ENCODE measurements at places on chromosomes 12 and 14. TPM values are rescaled to one million over a fixed set of nuclear protein-coding genes. Genes with fewer than 3 reads are reported as not detected.

- H3K4me1 ChIP-seq = peaks cover 8% of the 10 kb centered on the region
- no peaks in the 10 kb centered on the region for H3K27me3 ChIP-seq
- peak; percentile 89 for DNase-seq
- H3K4me3 ChIP-seq = peak overlapping the region; percentile 33
These were observed 5.1 kb upstream of the ZNF839 start for GRCh38 chr14:102314242-102315011.

GRCh38 chr14:35353409-35354172 lies 51.0 kb downstream of the NFKBIA start:
- peaks cover 23% of the 10 kb centered on the region for H3K4me1 ChIP-seq
- H3K4me3 ChIP-seq = no peak overlapping the region
- no peaks in the 10 kb centered on the region for H3K27me3 ChIP-seq
- no peaks in the 10 kb centered on the region for H3K36me3 ChIP-seq

DNA sequence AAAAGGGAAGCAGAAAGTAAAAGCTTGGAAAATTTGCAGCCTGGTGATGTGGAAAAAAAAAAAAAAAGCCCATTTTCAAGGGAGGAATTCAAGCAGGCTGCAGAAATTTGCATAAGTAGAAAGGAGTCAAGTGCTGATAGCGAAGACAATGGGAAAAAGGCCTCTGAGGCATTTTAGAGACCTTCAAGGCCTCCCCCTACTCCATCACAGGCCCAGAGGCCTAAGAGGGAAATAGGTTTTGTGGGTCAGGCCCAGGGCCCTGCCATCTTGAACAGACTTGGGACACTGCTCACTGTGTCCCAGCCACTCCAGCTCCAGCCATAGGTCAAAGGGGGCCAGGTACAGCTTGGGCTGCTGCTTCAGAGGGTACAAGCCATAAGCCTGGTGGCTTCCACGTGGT lies 13.8 kb upstream of the PRKD1 start:
- no peak overlapping the region for H3K27ac ChIP-seq
- no peak for DNase-seq
- H3K27me3 ChIP-seq = no peaks in the 10 kb centered on the region
- H3K4me3 ChIP-seq = no peak overlapping the region
- H3K4me1 ChIP-seq = no peaks in the 10 kb centered on the region

DNA sequence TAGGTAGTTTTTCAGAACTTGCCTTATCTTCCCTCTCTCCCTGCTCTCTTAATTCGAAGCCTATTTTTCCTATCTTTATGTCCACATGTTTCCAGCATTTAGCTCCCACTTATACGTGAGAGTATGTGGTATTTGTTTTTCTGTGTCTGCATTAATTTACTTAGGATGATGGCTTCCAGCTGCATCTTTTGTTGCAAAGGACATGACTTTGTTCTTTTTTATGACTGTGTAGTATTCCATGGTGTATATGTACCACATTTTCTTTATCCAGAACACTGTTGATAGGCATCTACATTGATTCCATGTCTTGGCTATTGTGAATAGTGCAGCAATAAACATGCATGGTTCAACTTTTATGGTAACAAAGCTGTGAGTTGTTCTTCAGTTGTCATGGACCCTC lies 7.8 kb upstream of the CLEC2D start:
- no peak overlapping the region for H3K4me3 ChIP-seq
- H3K4me1 ChIP-seq = no peaks in the 10 kb centered on the region
- no peaks in the 10 kb centered on the region for H3K27me3 ChIP-seq
- no peak for DNase-seq
- H3K36me3 ChIP-seq = peaks cover 23% of the 10 kb centered on the region

GRCh38 chr12:125406131-125406530 lies 340.9 kb downstream of the AACS start:
- no peak overlapping the region for H3K4me3 ChIP-seq
- H3K27me3 ChIP-seq = no peaks in the 10 kb centered on the region
- H3K4me1 ChIP-seq = no peaks in the 10 kb centered on the region

DNA sequence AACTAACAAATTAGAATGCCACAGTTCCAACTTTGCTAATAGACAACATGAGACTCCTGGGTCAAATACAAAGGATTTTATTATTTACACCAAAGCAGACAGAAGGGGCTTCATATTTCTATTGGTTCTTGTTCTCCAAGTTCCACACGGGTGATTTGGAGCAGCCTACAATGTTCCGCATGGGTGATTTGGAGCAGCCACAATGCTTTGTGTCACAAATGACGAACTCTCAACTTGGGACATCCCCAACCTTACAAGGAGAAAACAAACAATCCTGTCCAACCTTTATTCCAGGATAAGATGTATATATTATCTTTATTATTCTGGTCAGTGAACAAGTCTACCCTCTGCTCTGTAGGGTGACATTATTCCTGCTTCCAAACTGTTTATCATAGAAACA lies 694.3 kb upstream of the MGAT4C start:
- no peaks in the 10 kb centered on the region for H3K36me3 ChIP-seq
- H3K27ac ChIP-seq = no peak overlapping the region
- H3K4me3 ChIP-seq = no peak overlapping the region
- no peak for DNase-seq
- no peaks in the 10 kb centered on the region for H3K27me3 ChIP-seq

DNA sequence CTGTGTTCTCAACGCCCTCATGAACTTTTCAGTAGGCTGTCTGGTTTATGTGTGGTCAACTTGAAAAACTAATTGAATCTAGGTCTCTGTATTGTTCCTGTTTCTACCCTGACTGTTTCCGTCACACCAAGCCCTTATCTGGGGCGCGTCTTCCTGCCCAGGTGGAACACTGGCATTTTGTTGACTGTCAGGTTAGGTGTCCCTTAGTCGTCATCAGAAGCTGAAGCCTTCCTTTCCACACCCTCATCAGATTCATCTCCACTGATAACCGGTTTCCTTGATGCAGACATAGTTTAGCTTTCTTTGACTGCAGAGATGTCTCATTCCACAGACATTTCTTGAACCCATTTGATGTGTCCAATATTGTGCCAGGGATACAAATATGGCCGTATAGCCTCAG lies 96.5 kb downstream of the DUSP16 start:
- no peak overlapping the region for H3K4me3 ChIP-seq
- H3K27me3 ChIP-seq = no peaks in the 10 kb centered on the region
- no peak for DNase-seq
- no peaks in the 10 kb centered on the region for H3K4me1 ChIP-seq

- peak overlapping the region; percentile 49 for H3K27ac ChIP-seq
- H3K27me3 ChIP-seq = no peaks in the 10 kb centered on the region
- DNase-seq = peak; percentile 63
- H3K36me3 ChIP-seq = no peaks in the 10 kb centered on the region
- H3K4me1 ChIP-seq = peaks cover 9% of the 10 kb centered on the region
- H3K4me3 ChIP-seq = peak overlapping the region; percentile 52
These were observed 914 bp upstream of the PACS2 start for GRCh38 chr14:105313381-105314286.

GRCh38 chr14:77086017-77086727 lies 11.9 kb upstream of the CIPC start:
- no peak overlapping the region for H3K27ac ChIP-seq
- no peak overlapping the region for H3K4me3 ChIP-seq
- H3K36me3 ChIP-seq = no peaks in the 10 kb centered on the region
- DNase-seq = peak; percentile 46
- H3K4me1 ChIP-seq = peaks cover 20% of the 10 kb centered on the region

- H3K4me3 ChIP-seq = peak overlapping the region; percentile 56
- H3K27ac ChIP-seq = peak overlapping the region; percentile 82
- DNase-seq = peak; percentile 93
These were observed 15.9 kb downstream of the RNASE2 start for GRCh38 chr14:20970983-20971704.

- no peaks in the 10 kb centered on the region for H3K36me3 ChIP-seq
- H3K4me3 ChIP-seq = no peak overlapping the region
- H3K4me1 ChIP-seq = no peaks in the 10 kb centered on the region
- no peaks in the 10 kb centered on the region for H3K27me3 ChIP-seq
- DNase-seq = no peak
- H3K27ac ChIP-seq = no peak overlapping the region
These were observed 513.0 kb downstream of the NRXN3 start for GRCh38 chr14:78683206-78683605.

DNA sequence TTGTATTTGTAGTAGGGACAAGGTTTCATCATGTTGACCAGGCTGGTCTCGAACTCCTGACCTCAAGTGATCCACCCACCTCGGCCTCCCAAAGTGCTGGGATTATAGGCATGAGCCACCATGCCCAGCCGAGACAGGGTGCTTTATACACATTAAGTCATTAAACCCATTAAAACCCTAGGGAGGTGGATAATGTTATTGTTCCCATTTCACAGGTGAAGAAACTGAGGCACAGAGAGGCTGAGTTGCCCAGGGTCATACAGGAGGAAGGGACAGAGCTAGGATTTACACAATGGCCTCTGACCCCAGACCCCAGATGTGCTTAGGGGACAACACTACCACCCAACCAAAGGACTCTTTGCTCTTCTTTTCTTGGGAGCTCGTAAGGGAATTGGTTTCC lies 51.0 kb upstream of the RIN3 start:
- no peak overlapping the region for H3K4me3 ChIP-seq
- no peak overlapping the region for H3K27ac ChIP-seq
- DNase-seq = no peak

DNA sequence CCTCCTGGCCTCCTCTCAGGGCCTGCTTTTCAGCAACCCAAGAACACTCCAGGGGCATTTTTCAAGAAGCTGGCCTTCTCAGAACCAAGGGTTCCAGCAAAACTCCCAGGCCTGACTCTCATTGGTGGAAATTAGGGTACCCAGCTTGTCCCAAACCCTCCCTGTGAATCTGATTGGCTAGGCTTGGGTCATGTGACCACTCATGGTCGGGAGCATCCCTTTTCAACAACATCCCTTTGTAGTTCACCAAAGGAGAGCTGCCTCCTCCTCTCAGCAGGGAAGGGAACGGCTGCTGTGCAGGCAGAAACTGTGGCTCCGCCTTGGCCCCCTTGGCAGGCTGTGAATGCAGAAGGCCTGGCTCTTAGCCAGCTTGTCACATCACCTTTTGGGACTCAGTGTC lies 94.5 kb downstream of the AACS start:
- no peaks in the 10 kb centered on the region for H3K36me3 ChIP-seq
- H3K27me3 ChIP-seq = no peaks in the 10 kb centered on the region
- DNase-seq = no peak
- no peaks in the 10 kb centered on the region for H3K4me1 ChIP-seq
- H3K4me3 ChIP-seq = no peak overlapping the region
- no peak overlapping the region for H3K27ac ChIP-seq

DNA sequence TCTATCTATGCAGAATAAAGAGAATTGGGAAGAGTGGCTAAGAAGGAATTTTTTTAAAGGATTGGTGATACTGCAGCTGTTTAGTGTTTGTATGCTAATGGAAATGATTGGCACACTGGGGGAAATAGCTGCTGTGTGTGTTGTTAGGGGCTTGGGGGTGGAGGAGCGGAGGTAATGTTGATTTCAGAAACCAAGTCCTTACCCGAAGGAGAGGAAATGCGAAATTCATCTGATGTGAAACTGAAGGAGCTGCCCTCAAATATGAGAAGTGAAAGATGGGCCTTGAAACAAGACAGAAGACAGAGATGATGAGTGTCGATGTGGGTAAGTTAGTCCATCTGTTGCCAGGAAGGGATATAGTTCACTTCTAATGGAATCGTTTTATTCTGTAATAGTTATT lies 21.2 kb upstream of the RNASE12 start:
- no peak overlapping the region for H3K27ac ChIP-seq
- H3K4me3 ChIP-seq = no peak overlapping the region
- no peaks in the 10 kb centered on the region for H3K27me3 ChIP-seq
- H3K36me3 ChIP-seq = no peaks in the 10 kb centered on the region

GRCh38 chr12:53113951-53114350 lies 10.7 kb downstream of the SOAT2 start:
- H3K27ac ChIP-seq = peak overlapping the region; percentile 2
- no peaks in the 10 kb centered on the region for H3K27me3 ChIP-seq
- peaks cover 12% of the 10 kb centered on the region for H3K4me1 ChIP-seq
- no peak overlapping the region for H3K4me3 ChIP-seq
- no peak for DNase-seq

- H3K36me3 ChIP-seq = no peaks in the 10 kb centered on the region
- peak; percentile 67 for DNase-seq
- no peak overlapping the region for H3K4me3 ChIP-seq
- H3K27ac ChIP-seq = no peak overlapping the region
- H3K27me3 ChIP-seq = peaks cover 27% of the 10 kb centered on the region
These were observed 567.4 kb downstream of the MED13L start for GRCh38 chr12:115710104-115710564.

The PTGER2 gene
- not detected for total RNA-seq

The PPP2R5E gene
- 15.5 TPM for total RNA-seq

The CLEC2B gene
- not detected for total RNA-seq

The POTEG gene
- not detected for total RNA-seq

The ADAMTS20 gene
- total RNA-seq = 0.33 TPM

The TAS2R42 gene
- not detected for total RNA-seq
